ENCODE measurements at places on chromosomes 4 and X. TPM values are rescaled to one million over a fixed set of nuclear protein-coding genes. Genes with fewer than 3 reads are reported as not detected.

CRMP1 gene
- total RNA-seq: 551 TPM

MAGIX gene
- 1.5 TPM for total RNA-seq

ZNF630 gene
- total RNA-seq: 5.9 TPM

HSFX4 gene
- not detected for total RNA-seq

TTC29 gene
- total RNA-seq: 0.74 TPM

RGS12 gene
- 110 TPM for total RNA-seq

HPGDS gene
- 0.98 TPM for total RNA-seq

UGT2B10 gene
- not detected for total RNA-seq

SPON2 gene
- 7.6 TPM for total RNA-seq

PSMD10 gene
- 67.4 TPM for total RNA-seq

GIMD1 gene
- total RNA-seq: not detected

CT55 gene
- not detected for total RNA-seq

SSX4 gene
- total RNA-seq: not detected

RAI2 gene
- 3.4 TPM for total RNA-seq

PDZD4 gene
- 141 TPM for total RNA-seq

ARR3 gene
- total RNA-seq: not detected

CCNQ gene
- total RNA-seq: 13.8 TPM

LCORL gene
- 46.0 TPM for total RNA-seq

MAGEB1 gene
- not detected for total RNA-seq

CCNG2 gene
- 101 TPM for total RNA-seq

FNIP2 gene
- total RNA-seq: 62.9 TPM

TRPC3 gene
- 5.4 TPM for total RNA-seq

INTS6L gene
- 19.4 TPM for total RNA-seq

PLAC8 gene
- 0.49 TPM for total RNA-seq

TEX13D gene
- total RNA-seq: under 0.01 TPM

SLITRK4 gene
- total RNA-seq: 36.9 TPM

ZMAT1 gene
- 12.5 TPM for total RNA-seq

TEX11 gene
- total RNA-seq: under 0.01 TPM

CPZ gene
- total RNA-seq: 2.5 TPM

KDR gene
- 16.5 TPM for total RNA-seq

PCDH10 gene
- total RNA-seq: 79.9 TPM

ANXA10 gene
- 0.25 TPM for total RNA-seq

GPR78 gene
- under 0.01 TPM for total RNA-seq

RBBP7 gene
- total RNA-seq: 63.2 TPM

CRLF2 gene
- total RNA-seq: under 0.01 TPM

KIAA1210 gene
- total RNA-seq: under 0.01 TPM

BEND2 gene
- total RNA-seq: under 0.01 TPM

GALNTL6 gene
- total RNA-seq: 15.5 TPM

KLHL34 gene
- under 0.01 TPM for total RNA-seq

ZDHHC15 gene
- 9.6 TPM for total RNA-seq

GLRA2 gene
- total RNA-seq: 86.8 TPM

ADAM29 gene
- total RNA-seq: 0.49 TPM

MAPK10 gene
- total RNA-seq: 163 TPM

KLHL13 gene
- total RNA-seq: 35.2 TPM

HDX gene
- total RNA-seq: 12.3 TPM

APELA gene
- total RNA-seq: 0.25 TPM

HAUS3 gene
- 27.0 TPM for total RNA-seq

BOD1L1 gene
- total RNA-seq: 38.6 TPM

ARHGAP36 gene
- total RNA-seq: under 0.01 TPM

GLUD2 gene
- 0.49 TPM for total RNA-seq

EDNRA gene
- total RNA-seq: 5.4 TPM

ATP10D gene
- 7.1 TPM for total RNA-seq

STPG2 gene
- 3.7 TPM for total RNA-seq

CT47C1 gene
- total RNA-seq: not detected

CD38 gene
- 8.9 TPM for total RNA-seq

RASGEF1B gene
- total RNA-seq: 26.8 TPM

PPP2R2C gene
- total RNA-seq: 59.5 TPM

TMEM144 gene
- 1.2 TPM for total RNA-seq

GAGE10 gene
- total RNA-seq: not detected
